ENCODE measurements at places on chromosomes 3 and 15.
A peak's percentile ranks its signal among the peaks of the same experiment; 100 is the strongest.

- no peak for DNase-seq
These were observed 7.6 kb downstream of the TATDN2 start for GRCh38 chr3:10255835-10256234.

GRCh38 chr3:159640225-159640624 lies 348.4 kb upstream of the IL12A start:
- DNase-seq, result no peak

DNA sequence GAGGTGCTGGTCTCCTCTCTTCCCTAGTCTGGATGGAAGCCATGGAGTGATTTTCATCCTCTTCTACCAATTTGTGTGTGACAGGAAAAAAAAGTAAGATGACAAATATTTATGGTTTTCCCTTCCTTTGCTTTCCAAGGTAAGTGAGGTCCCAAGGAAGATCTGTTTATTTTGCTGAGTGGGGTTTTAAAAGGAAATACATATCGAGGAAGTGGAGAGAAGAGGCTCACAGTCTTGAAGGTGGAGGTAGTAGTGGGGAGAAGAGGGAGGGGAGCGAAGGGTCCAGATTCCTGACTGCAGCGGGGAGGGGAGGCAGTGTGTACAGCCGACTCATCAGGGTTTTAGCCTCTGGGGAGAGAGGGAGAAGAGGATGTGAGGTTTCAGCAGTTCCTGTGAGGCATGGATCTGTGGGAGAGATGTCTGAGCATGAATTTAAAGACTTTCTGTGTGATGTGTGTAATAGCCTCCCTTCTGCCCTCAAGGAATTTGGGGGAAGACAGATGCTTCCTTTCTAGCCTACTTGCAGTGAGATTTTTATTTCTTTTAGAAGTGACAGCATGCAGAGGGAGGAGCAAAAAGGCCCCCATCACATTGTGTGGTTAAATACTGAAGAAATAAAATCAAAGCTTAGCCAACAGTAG lies 272.4 kb downstream of the THRB start:
- DNase-seq, result peak; percentile 84

GRCh38 chr15:81113204-81113657 lies 20.8 kb upstream of the CFAP161 start:
- DNase-seq, result no peak
